ENCODE measurements at places on chromosomes 16 and 17. TPM values are rescaled to one million over a fixed set of nuclear protein-coding genes. Genes with fewer than 3 reads are reported as not detected.

Gene CRHR1
- not detected for polyA plus RNA-seq

Gene MSI2
- polyA plus RNA-seq: 9.2 TPM

Gene OR1A1
- not detected for polyA plus RNA-seq

Gene UMOD
- not detected for polyA plus RNA-seq

Gene RSPRY1
- 35.3 TPM for polyA plus RNA-seq

Gene WFDC1
- 62.1 TPM for polyA plus RNA-seq

Gene CD300LF
- not detected for polyA plus RNA-seq

Gene KCNG4
- not detected for polyA plus RNA-seq

Gene DDX42
- 56.3 TPM for polyA plus RNA-seq

Gene KRTAP2-1
- not detected for polyA plus RNA-seq

Gene KRT20
- not detected for polyA plus RNA-seq

Gene TMEM208
- 64.2 TPM for polyA plus RNA-seq

Gene GAST
- polyA plus RNA-seq: not detected

Gene ELMO3
- polyA plus RNA-seq: 0.56 TPM

Gene TPSG1
- polyA plus RNA-seq: not detected

Gene SLC47A1
- polyA plus RNA-seq: 0.22 TPM

Gene NKD1
- polyA plus RNA-seq: 0.11 TPM

Gene AOC3
- polyA plus RNA-seq: 0.22 TPM

Gene NPIPB6
- 0.34 TPM for polyA plus RNA-seq

Gene HS3ST3A1
- polyA plus RNA-seq: 4.0 TPM

All from BJ (cell line).